ENCODE measurements at places on chromosomes 12 and 14.

GRCh38 chr14:55697414-55697861 lies 117.4 kb downstream of the KTN1 start:
- no peak for DNase-seq

- no peak for DNase-seq
Measured at GRCh38 chr12:101619858-101620761, 25.3 kb downstream of the MYBPC1 start.

DNA sequence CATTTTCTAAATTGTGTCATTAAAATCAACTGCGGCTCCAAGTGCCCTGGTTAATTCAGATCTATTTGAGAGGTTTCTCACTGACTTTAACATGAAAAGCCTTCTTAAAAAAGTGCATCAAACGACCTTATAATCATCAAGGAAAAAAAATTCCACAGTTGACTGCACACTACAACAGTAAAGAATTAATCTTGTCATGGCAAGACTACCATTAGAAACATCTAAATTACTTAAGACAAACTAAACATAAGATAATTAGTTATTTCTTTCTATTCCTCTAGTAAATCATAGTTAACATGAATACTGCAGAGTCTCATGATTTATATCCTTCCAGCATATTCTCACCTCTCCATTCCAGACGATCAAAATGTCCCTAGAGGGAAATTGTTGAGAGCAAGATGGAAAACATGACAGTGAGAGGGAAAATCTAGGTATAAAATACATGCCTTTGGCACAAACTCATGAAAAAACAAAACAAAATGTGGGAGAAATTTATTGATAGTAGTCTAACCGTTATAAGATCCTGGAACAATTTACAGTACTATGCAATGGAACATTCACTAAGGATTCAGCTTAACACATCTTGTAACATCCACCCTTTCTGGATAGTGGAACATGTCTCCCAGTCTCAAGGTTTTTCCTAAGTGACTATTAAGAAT lies 112.5 kb downstream of the PRKD1 start:
- DNase-seq = no peak

DNA sequence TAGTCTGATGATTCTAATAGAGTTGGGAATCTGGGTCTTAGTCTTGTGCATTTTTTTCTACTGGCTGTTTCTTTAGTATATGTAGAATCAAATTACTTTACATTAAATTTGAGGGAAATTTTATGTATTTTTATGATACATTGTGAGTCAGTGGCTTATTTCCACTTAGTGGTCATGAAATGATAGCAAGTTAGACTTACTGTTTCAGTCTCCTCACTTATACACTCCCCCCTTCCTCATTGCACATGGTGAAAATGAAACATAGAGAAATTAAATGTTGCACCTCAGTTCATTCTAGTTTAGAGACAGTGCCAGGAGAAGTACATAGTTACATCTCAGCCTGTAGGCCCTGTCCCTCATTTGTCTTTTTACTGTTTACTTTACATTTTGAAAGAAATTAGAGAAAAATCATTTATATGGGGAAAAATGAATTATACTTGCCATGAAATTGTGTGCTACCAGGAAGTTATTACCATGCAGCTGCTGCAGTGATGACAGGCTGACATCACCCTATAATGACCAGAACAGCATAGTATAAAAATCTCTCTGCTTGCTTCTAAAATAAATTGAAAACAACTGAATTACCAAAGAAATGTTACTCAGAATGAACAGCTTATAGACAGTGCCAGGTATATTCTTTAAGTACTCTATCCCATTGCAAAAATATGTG lies 113.2 kb downstream of the TRMT5 start:
- DNase-seq = no peak

DNA sequence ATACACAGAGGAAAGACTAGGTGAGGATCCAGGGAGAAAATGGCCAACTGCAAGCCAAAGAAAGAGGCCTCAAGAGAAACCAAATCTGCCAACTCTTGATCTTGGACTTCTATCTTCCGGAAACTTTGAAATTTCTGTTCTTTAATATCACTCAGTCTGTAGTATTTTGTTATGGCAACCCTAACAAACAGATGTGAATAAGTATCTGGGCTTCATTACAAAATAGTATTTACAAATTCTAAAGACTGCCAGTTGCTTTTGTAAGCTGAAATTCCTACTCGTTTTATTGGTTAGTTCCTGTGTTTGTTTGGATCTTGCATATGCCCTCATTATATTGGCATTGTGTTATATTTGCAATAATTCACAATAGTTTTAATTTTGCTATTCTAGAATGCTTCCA lies 143.2 kb upstream of the USP15 start:
- peak; percentile 86 for DNase-seq

DNA sequence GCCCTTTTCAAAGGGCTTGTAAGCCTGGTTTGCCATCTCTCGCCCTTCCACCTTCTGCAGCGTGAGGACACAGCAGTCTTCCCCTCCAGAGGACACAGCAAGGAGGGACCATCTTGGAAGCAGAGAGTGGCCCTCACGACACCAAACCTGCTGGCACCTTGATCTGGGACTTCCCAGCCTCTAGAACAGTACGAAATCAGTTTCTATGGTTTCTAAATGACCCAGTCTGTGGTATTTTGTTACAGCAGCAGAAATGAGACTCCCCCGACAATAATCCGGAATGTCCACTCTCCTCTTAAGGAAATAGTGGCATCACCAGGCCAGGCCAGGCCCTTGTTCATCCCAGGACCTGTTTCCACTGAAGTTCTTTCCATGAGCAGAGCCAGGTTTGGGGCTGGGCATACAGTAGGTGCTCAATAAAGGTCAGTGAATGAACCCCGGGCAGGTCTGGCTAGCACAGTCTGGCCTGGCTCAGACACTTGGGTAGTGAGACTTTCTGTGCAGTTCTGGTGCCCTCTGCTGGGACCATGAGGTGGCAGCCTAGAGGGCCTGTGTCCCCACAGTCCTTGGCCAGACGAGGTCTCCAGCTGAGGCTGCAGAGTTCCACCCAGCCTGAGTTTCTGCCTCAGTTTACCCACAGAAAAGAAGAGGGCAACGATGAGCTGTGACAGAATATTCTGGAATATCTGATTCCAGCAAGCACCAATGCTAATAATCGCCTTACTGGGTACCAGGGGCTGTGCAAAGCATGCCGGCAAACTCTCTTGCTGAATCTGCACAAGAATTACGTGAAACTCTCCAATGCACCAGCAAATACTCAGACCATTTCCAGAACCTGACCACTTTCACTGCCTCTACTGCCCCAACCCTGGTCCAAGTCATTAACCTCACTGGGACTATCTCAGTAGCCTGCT lies 14.0 kb downstream of the ABCB9 start:
- DNase-seq = peak; percentile 56

GRCh38 chr12:77521508-77522115 lies 309.1 kb upstream of the NAV3 start:
- DNase-seq = no peak

GRCh38 chr14:65850429-65851135 lies 438.1 kb downstream of the FUT8 start:
- DNase-seq = no peak

GRCh38 chr12:129200576-129200975 lies 347.3 kb downstream of the GLT1D1 start:
- DNase-seq = no peak

DNA sequence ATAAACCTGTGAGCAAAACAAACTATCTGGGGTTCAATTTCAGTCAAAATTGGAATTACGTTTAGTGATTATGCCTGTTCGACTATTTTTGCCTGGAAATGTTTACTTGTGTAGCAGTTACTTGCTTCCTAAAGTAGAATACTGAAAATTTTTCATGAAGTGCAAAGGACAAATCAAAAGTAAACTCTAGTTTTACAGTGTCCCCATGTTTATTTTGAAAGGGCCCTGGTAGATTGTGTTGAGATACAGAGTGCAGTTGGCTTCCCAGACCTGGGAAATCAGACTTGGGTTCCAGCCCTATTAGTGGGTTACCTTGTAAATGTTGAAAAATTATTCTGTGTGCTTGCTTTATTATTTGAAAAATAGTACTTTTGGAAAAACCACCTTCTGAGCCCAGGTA lies 17.3 kb downstream of the KLRB1 start:
- no peak for DNase-seq

DNA sequence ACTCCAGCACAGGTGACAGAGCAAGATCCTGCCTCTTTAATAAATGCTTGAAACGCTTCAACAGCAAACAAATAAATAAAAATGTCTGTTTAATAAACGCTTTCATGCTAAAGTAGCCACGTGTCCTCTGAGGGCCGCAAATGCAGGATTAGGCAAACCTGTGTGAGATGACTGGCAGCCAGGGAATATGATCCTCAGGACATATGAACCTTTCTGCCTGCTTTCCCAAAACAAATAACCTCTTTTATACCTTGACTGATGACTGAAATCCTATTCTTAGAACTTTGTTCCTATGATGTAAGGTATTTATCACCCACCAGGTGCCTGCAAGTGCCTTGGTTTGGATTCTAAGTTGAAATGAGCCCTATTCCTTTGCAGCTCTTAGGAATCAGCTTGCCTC lies 14.5 kb upstream of the FLVCR2 start:
- no peak for DNase-seq

- peak; percentile 11 for DNase-seq
Measured at GRCh38 chr12:89947437-89948270, 239.0 kb upstream of the ATP2B1 start.

- DNase-seq = no peak
Measured at GRCh38 chr14:55249423-55249822, 21.8 kb upstream of the FBXO34 start.

DNA sequence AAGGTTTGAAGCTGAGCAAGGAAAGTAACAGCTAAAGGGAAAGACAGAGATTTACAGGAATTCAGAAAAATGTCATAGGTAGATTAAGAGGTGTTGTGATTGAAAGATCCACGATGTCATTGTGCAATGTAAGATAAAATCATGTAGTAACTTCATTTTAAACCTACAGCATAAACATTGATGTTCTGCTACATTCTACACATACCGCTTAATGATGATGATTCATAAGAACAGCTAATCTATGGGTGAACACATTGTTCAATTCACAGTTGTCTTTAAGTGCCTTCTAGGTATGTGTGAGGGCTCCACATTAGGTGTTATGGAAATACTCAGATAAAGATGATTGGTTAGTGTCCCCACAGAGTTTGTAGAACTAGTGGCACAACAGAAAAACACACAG lies 170.9 kb downstream of the GRIP1 start:
- no peak for DNase-seq

GRCh38 chr12:98653866-98654493 lies 8.9 kb downstream of the APAF1 start:
- peak; percentile 45 for DNase-seq

GRCh38 chr14:84351646-84352045 lies 1178.3 kb upstream of the FLRT2 start:
- DNase-seq = no peak

GRCh38 chr12:29224572-29224971 lies 75.5 kb downstream of the FAR2 start:
- DNase-seq = no peak

DNA sequence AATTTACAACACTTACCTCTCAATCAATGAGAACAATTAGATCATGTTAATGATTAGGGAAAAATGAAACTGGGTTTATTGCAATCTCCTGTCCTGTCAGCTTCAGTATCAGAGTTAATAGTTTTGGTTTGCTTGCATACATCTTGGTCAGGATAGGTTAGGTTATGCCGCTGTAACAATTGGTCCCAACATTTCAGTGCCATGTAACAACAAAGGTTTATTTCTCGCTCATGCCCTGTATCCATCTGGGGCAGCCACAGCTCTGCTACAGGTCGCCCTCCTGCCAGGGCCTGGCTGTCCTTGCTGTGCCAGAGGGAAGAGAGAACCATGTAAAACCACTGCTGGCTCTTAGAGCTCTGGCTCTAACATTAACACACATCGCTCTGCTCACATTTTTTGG lies 30.5 kb upstream of the SPTLC2 start:
- DNase-seq = no peak

DNA sequence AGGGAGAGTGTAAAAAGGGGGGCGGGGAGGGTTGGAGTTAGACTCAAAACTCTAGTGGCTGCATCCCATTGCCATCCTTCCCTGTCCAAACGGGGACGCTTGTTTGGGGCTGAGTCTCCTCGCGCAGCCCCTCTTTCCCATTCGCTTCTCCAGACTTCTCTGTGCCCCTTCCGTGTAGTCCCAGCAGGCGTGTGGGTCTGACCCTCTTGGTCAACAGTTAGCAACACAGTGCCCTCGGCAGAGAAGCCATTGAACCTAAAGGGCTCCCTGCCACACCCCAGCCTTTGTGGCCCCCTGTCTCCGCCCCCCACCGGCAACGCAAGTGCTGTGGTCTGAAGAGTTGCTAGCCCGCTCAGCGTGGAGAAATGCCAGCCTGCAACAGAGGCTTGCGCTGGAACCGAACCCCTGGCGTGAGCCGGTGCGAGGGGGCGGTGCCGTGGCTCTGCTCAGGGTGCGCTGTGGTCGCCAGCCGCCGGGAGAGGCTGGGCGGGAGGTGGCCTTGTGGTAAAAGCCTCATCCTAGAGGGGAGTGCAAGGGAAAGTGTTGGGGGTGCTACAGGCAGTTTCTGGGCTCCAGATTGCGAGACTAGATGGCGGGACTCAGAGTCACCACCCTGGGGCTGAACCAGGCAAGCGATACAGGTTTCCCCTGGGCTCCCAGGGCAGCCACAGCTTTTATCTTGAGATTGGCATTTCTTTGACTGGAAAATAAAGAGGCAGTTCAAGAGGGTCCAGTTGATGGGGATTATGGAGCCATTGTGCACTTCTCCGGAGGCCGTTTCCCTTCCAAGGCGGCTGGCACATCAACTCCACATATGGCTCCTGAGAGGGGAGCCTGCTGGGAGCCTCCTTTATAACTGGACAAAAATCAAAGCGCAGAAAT lies 2.1 kb downstream of the PLXNC1 start:
- no peak for DNase-seq

GRCh38 chr14:75720842-75721498 lies 59.9 kb downstream of the TTLL5 start:
- DNase-seq = peak; percentile 33

All from skin of body (tissue), 3 donors.